ENCODE measurements at places on chromosomes 3 and 15. TPM values are rescaled to one million over a fixed set of nuclear protein-coding genes. Genes with fewer than 3 reads are reported as not detected.

Gene POTEB3
- total RNA-seq: not detected

Gene BFSP2
- total RNA-seq: not detected

Gene IMPG2
- 0.05 TPM for total RNA-seq

Gene CX3CR1
- total RNA-seq: not detected

Gene CHRFAM7A
- not detected for total RNA-seq

GRCh38 chr15:39312984-39313383 is 267.9 kb upstream of the THBS1 start:
- H3K36me3 ChIP-seq: no peaks in the 10 kb centered on the region
- DNase-seq: no peak
- no peaks in the 10 kb centered on the region for H3K4me1 ChIP-seq
- H3K4me3 ChIP-seq: no peak overlapping the region
- H3K27me3 ChIP-seq: no peaks in the 10 kb centered on the region
- H3K27ac ChIP-seq: no peak overlapping the region

DNA sequence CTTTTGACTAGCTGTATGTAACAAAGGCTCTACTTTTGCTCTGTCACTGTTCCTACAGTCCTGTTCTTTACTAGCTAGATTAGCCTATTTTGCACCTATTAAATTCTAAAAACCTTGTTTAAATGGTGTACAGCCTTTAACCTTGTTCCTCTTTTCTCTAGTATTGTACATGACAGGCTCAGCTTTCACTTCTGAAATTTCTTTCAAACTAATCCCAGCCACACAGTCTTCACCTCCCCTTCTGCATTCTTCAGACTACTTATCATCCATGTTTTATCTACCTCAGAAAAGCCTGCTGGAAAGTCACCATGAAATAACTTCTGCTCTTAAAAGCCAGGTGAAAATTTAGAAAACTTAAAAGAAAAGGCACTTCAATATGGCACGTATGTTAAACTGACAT is 122.4 kb downstream of the NECTIN3 start:
- H3K27me3 ChIP-seq: no peaks in the 10 kb centered on the region
- no peak overlapping the region for H3K27ac ChIP-seq
- H3K4me3 ChIP-seq: no peak overlapping the region
- H3K4me1 ChIP-seq: no peaks in the 10 kb centered on the region

DNA sequence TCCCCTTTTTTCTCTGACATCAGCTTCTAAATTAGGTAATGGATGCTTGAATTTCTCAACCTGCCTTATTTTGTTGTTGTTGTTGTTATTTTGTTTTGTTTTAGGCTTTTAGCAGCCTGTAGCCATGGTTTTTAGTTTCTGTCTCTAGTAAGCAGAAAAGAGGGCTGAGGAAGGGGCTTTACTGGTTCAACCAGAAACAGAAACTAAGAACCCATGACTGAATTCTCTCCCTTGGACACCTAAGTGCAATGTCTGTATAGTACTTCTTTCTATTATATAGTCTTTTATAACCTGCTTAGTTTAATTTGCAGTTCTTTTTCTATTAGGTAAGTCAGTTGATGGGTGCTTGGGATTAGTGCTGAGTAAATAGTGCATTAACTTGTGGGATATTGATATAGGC is 129.0 kb downstream of the BBX start:
- no peaks in the 10 kb centered on the region for H3K4me1 ChIP-seq
- H3K27me3 ChIP-seq: no peaks in the 10 kb centered on the region
- no peak overlapping the region for H3K4me3 ChIP-seq
- H3K27ac ChIP-seq: no peak overlapping the region

DNA sequence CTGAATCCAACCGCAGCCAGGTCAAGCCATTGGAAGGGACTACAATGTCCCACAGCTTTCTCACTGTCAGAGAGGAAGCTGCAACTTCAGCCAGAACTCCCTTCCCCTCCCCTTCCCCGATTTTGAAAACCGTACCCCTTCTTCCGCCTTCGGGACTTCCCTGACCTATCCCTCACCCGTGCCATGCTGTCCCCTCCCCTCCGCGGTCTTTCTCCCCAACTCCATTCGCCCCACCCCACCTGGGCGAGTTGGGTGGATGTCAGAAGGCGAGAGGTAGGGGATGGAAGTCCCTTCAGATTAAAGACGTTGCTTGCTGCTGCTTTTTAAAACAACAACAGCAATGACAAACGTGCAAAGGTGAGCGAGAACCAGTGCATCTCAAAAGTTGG is 723 bp downstream of the CPNE4 start:
- H3K4me1 ChIP-seq: 0 out of 2 replicates have a peak, but pooled peaks cover 14% of the 10 kb centered on the region
- no peak overlapping the region for H3K27ac ChIP-seq
- peaks cover 15% of the 10 kb centered on the region for H3K27me3 ChIP-seq
- H3K4me3 ChIP-seq: peak overlapping the region; percentile 8
- DNase-seq: no peak
- no peaks in the 10 kb centered on the region for H3K36me3 ChIP-seq

- no peak for DNase-seq
- no peaks in the 10 kb centered on the region for H3K27me3 ChIP-seq
- no peak overlapping the region for H3K4me3 ChIP-seq
- no peak overlapping the region for H3K27ac ChIP-seq
- no peaks in the 10 kb centered on the region for H3K36me3 ChIP-seq
- no peaks in the 10 kb centered on the region for H3K4me1 ChIP-seq
Observed at GRCh38 chr3:193346259-193346658, 32.3 kb downstream of the ATP13A5 start.

- H3K27me3 ChIP-seq: no peaks in the 10 kb centered on the region
- H3K27ac ChIP-seq: no peak overlapping the region
- no peak overlapping the region for H3K4me3 ChIP-seq
- DNase-seq: no peak
- peaks cover 27% of the 10 kb centered on the region for H3K4me1 ChIP-seq
- H3K36me3 ChIP-seq: no peaks in the 10 kb centered on the region
Observed at GRCh38 chr3:150376001-150376848, 31.9 kb upstream of the TSC22D2 start.

GRCh38 chr15:48120745-48121144 is at the start of gene SLC24A5:
TSS of gene SLC24A5 (plus strand) at chr15:48120990. CDS start at chr15:48121045, 55 bp downstream.
- H3K36me3 ChIP-seq: no peaks in the 10 kb centered on the region
- no peak within 1 kb of the TSS for H3K4me3 ChIP-seq
- no peak within 1 kb of the TSS for H3K27ac ChIP-seq
- no peak for DNase-seq
- H3K4me1 ChIP-seq: no peaks in the 10 kb centered on the region

DNA sequence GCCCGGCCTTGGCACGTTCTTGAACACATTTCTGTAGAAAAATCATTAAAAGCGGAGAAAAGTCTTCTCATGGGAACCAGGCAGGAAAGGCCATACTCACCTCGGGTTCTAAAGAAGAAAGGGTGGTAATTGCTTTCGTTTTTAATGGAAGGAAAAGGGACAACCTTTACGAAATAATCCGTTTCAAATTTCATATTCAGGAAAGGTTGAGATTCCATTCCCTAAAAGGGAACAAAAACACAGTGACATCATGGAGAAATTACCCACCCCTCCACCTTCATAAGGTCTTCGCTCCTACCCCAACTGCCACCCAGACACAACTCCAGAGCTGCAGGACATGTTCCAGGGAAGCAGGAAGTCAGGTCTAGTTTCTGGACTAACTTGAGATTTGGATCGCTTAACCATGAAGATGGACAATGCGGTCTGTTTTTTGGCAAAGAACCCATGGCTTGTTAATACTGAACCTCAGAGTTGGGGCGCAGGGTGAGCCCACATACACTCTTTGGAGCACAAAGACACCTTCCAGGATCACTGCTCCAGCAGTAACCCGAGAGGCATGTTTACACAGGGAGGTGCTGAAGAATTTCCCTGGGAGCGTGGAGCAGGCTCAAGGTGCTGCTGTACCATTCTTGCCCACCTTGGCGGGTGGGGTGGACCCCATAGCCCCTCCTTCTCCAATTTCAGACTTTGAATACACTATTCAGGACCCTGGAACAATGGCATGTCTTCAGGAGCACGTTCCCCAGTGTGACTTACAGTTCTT is 49.2 kb downstream of the SPATA12 start:
- H3K4me3 ChIP-seq: no peak overlapping the region
- no peaks in the 10 kb centered on the region for H3K36me3 ChIP-seq
- no peaks in the 10 kb centered on the region for H3K4me1 ChIP-seq
- no peak for DNase-seq
- no peaks in the 10 kb centered on the region for H3K27me3 ChIP-seq

DNA sequence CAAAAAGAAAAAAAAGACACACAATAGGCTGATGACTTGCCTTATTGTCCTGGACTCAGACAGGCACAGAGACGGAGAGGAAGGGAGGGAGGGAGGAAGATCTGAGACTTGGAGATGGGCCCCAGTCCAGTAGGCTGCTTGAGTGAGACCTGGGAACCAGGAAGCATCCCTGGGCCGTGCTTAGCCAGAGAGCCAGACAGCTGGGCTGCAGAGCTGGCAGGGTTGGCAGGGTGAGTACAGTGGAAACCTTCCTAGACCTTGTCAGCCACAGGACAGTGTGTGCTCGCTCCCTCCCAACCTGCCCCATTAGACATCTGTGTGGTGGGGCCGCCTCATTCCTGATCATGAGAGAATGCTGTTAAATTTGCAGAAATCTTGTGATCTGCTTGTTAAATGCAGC is 107.9 kb upstream of the ALDH1A3 start:
- H3K27me3 ChIP-seq: no peaks in the 10 kb centered on the region
- H3K36me3 ChIP-seq: no peaks in the 10 kb centered on the region
- H3K4me1 ChIP-seq: peaks cover 23% of the 10 kb centered on the region
- H3K27ac ChIP-seq: no peak overlapping the region
- H3K4me3 ChIP-seq: no peak overlapping the region

- H3K27ac ChIP-seq: no peak overlapping the region
- no peak overlapping the region for H3K4me3 ChIP-seq
- peaks cover 69% of the 10 kb centered on the region for H3K36me3 ChIP-seq
- DNase-seq: no peak
Observed at GRCh38 chr3:53883008-53883407, 1.1 kb upstream of the ACTR8 start.

DNA sequence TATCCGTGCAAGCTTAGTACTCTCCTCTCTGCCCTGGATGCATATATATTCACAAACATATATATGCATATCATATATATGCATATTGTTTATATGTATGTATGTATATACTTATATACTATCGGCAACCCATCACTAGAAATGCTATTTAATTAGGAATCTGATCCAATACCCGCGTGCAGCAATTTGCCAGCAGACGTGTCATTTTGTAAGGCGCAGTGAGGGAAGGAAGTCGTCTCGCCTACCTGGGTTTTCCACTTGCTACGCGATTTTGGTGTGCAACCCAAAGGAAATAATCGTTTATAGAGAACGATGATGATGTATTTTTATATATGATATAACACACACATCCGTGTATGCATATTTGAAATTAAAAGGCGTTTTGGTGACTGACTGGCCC is 5.6 kb upstream of the FEZF2 start:
- no peaks in the 10 kb centered on the region for H3K4me1 ChIP-seq
- peaks cover 40% of the 10 kb centered on the region for H3K27me3 ChIP-seq
- no peak overlapping the region for H3K27ac ChIP-seq
- H3K36me3 ChIP-seq: no peaks in the 10 kb centered on the region

GRCh38 chr15:84671211-84671610 is 13.2 kb upstream of the NMB start:
- H3K4me1 ChIP-seq: 0 out of 2 replicates have a peak, but pooled peaks cover 9% of the 10 kb centered on the region
- no peak overlapping the region for H3K27ac ChIP-seq
- H3K36me3 ChIP-seq: peaks cover 64% of the 10 kb centered on the region
- H3K27me3 ChIP-seq: no peaks in the 10 kb centered on the region
- H3K4me3 ChIP-seq: no peak overlapping the region
